ENCODE measurements at places on chromosomes 3 and 15.
A peak's percentile ranks its signal among the peaks of the same experiment; 100 is the strongest.

DNA sequence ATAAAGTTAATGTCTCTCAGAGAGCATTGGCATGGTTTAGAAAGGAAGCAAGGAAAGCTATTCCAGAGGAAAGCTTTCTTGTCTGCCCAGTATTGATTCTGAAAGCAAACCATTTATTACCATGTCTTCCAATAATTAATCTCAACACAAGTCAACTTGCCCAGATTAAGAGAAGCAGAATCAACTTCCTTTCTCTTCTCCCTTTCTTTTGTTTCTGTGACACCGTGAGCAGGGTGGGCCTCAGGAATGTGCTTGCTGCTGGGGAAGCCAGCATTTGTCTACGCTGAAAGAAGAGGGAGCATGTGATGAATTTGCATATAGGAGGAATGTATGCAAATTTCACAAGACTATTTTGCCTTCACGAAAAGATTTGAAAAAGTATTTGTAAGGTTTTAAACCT is 368.6 kb upstream of the ROPN1 start:
- DNase-seq, result no peak

- no peak for DNase-seq
Measured at GRCh38 chr3:22659651-22660475, 543.3 kb upstream of the UBE2E2 start.

DNA sequence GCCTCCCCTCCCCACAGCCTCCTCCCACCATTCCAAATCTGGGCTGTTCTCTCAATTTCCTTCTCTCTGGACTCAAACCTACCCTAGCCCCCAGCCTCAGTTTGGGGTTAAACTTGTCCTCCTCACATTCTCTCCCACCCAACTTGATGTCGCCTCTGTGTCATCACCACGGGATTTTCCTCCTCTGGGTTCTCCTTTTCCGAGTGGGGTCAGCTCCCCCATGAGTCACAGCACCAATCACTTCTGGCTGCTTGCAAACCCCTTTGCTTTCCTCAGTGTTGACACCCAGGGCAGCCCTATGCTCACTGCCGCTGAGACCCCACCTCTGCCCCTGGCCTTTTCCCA is 451 bp downstream of the CCR5AS start:
- DNase-seq, result no peak

- no peak for DNase-seq
Measured at GRCh38 chr15:84631706-84632272, 22.3 kb downstream of the WDR73 start.

DNA sequence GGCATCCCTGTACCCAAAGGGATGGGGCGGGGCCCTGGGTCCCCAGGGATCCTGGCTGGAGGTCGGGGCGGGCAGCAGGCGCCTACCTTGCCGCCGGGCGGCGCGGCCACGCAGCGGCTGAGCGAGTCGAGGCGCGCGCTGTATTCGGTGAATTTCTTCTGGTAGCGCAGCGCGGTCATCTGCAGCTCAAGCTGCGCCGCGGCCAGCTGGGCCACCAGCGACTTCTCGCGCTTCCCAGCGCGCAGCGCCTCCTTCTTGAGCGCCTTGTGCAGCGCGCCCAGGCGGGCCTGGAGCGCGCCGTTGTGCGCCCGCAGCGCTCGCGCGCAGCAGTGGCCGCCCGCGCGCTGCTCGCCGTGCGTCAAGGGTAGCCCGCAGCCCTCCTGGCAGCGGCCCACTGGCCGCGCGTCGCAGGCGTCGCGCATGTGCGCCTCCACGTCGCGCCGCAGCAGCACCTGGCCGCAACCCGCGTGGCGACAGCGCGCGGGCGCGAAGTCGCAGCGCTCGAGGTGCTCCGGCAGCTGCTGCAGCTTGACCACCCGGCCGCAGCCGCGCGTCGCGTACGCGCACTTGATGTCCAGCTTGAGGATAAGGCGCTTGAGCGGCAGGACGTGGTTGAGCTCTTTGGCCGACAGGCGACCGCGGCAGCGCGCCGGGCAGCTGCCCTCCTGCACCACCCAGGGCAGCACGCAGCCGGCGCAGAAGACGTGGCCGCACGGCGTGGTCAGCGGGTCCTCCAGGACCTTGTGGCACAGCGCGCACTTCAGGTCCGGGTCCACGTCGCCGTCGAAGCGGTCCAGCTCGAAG is 522 bp downstream of the PDZRN3 start:
- peak; percentile 39 for DNase-seq

GRCh38 chr3:168156479-168156878 is 60.8 kb upstream of the GOLIM4 start:
- no peak for DNase-seq

DNA sequence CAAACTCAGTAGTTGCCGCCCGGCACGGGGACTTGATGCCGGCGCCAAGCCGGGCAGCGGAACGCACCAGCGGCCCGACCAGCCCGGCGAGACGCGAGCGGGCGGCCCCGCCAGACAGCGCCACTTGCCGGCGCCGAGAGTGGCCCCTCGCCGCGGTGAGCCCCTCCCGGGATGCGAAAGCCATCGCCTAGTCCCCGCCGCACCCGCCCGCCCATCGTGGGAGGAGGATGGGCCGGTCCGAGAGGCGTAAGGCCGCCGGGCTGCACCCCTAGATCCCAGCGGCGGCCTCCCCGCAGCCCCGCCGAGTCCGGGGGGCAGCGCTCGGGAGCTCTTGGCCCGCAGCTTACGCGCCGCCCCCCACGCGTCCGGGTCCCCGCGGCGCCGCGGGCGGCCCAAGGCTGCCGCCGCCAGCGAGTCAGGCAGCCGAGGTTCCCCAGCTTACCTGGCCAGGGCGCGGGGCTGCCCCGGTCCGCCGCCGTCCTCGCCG is 609 bp downstream of the GOLGA8A start:
- DNase-seq, result no peak

- DNase-seq, result no peak
Measured at GRCh38 chr3:155106119-155106518, 26.0 kb downstream of the MME start.

DNA sequence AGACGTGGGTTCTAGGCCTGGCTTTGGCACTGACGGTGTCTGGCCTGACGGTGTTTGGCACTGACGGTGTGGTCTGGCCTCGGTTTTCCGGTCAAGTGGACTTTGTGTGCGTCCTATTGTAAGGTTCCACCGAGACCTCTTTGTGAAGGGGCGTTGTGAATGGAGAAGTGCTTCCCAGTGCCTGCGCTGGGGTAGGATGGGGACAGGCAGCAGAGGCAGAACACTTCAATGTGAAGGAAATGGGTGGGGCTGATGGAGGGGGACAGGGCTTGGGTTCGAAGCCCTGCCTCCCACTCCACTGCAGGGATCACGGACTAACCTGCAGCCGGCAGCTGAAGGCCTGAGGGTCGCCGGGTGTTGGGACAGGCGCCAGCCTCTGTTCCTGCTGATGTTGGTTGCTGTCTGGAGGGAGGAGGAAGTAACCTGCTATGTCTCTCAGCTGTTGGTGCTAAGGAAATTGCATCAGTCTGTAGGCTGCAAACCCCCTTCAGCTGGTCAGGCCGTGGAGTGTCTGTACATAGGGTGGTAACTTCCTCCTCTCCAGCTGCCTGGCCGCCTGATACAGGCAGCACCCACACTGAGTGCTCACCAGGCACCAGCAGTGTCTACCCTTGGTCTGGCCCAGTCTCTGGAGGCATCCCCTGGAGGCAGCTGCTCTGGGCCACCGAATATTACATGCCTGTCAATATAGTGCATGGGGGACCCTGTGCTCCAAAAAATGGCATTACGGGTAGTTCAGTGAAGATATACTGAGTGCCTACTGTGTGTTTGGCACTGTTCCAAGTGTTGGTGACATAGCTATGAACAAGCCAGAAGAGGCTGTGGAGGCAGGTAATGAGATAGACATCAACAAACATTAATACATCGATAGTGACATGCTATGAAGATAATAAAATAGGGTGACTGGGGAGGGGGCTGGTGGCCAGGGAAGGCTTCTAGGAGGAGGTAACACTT is 1.1 kb downstream of the TM6SF1 start:
- DNase-seq, result no peak

DNA sequence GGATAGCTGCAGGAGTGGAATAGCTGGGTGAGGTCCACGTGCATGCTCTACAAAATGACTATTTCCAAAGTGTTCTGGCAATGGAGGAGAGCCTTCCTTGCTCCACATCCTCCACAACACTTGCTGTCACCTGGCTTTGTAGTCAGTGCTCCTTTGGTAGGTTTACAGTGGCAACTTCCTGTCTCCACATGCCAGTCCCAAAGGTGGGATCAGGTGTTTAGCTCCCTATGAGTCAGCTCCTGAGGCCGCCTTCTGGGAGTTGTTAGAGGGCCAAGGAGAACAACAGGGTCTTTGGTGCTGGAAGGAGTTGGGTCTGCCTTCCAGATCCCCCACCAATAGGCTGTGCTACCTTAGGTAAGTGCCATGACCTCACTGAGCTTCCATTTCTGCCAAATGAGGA is 15.3 kb upstream of the LIMD1 start:
- no peak for DNase-seq

DNA sequence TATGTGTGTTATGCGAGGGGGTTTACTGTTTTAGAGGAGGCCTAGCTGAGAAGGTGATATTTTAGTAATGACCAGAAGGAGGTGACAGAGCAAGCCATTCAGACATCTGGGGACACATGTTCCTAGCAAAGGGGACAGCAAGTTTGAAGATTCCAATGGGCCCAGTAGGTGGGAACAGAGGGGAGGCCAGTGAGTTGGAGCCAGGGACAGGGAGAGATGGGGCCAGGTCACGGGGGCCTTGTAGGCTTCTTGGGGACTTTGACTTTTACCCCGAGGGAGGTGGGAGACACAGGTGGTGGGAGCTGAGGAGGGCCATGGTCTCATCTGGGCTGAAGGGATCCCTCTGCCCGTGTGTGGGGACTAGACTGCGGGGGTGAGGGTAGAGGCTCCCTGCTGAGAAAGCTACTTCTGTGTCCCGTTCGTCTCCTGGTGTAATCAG is 72.5 kb downstream of the MGLL start:
- no peak for DNase-seq

DNA sequence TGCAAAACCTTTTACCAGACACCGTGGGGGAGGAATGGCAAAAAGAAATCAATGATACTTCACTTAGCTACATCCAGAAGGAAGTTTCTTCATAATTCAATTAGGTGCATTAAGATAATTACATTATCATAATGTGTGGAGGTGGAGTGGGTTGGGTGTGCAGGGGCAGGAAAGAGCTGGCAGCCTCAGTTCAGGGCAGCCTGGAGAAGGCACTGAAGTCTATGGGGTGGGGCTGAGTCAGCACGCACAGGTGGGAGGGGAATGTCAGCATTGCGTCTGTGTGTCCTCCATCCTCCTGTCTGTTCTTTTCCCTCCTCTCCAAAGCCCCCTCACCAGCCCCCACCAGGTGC is 278.8 kb downstream of the GABRG3 start:
- DNase-seq, result no peak

DNA sequence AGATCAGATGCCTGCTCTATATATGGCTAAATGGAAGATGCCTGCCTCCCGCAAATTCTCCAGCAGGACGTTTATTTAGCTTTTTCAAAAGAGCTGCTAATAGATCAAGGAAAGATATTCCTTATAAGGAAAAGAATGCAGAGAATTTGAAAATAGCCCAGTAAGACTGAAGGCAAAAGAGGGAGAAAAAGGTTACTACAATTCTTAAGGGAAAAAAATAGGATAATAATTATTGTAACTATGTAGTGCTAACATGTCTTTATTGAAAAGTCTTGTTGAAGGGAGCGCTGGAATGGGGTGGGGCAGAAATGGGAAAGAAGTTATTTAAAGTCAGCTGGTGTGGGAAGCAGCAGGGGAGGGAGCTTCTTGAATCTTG is 2.9 kb downstream of the TPM1 start:
- DNase-seq, result no peak

All from dorsolateral prefrontal cortex (tissue), 122 donors.